ENCODE measurements at places on chromosomes 7 and 10.
A peak's percentile ranks its signal among the peaks of the same experiment; 100 is the strongest.

DNA sequence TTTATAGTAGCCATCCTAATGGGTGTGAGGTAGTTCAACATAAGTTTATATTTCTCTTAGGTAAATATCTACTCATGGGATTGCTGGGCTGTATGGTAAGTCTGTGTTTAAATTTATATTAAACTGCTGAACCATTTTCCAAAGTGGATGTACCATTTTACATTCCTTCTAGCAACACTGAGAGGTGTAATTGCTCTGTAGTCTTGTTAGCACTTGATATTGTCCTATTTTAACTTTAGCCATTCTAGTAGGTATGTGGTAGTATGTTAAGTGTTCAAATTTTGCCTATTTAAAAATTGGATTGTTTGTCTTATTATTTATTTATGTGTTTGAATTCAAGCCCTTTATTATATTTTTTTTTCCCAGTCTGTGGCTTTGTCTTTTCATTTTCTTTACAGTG is 2.6 kb upstream of the HPS1 start:
- no peak for DNase-seq

- DNase-seq: no peak
These were observed 206.4 kb downstream of the TAX1BP1 start for GRCh38 chr7:27946351-27946750.

- DNase-seq: peak; percentile 29
These were observed 118.7 kb downstream of the C10orf105 start for GRCh38 chr10:71600849-71601248.

DNA sequence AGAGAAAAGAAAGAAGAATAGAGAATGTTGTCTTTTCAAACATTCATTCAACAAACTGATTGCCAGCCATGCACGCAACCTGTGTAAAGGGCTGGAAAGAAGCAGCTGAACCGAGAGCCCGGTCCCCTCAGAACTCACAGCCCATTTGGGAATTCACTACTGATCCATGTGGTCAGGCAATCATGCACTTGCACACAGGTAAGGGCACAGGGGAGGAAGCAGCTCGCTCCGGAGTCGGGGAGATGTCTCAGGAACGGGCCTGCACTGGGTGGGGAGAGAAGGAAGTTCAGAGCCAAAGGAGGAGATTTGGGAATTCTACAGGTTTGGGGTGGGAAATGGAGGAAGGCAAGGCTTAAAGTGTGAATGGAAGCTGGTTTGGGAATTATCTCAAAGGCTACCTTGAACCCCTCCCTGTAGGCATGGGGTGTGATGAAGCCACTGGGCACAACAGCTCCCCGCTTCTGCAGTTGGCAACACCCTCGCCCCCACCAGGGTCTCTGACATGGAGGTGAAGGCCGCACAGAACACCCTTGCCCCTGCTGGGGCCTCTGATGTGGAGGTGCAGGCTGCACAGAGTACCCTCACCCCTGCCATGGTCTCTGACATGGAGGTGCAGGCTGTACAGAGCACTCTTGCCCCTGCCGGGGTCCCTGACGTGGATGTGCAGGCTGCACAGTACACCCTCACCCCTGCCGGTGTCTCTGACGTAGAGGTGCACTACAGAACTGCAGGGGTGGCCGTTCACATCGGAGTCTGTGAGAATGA is 194.4 kb upstream of the RNF32 start:
- no peak for DNase-seq

GRCh38 chr7:142798451-142799436 is 28.0 kb downstream of the PRSS2 start:
- DNase-seq: peak; percentile 47

GRCh38 chr10:59079386-59080226 is 96.8 kb upstream of the PHYHIPL start:
- no peak for DNase-seq

DNA sequence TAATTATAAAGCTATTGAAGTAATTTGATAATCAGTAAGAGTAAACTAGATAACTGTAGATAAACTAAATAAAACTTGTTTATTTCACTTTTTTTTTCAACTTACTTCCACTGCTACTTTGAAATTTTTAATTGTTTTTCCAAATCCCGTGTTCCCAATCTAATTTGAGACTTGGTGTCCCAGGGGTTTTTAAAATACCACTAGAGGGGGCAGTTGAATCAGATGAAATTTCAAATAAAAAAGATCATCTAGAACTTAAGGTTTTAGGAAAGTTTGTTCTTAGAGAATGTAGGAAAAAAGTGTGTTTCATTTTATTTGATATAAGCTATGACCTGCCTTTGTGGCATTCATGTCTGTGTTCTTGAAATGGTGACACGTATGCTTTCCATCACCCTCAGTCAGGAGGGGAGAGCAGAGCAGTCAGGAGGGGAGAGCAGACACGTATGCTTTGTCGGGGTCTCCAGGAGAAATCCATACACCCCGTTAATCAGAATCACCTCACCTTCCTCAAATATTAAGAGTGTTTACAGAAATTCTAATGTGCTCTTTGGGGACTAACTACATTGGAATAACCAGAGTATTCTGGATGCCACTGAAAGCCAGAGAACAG is 49.9 kb downstream of the C10orf67 start:
- DNase-seq: peak; percentile 14

DNA sequence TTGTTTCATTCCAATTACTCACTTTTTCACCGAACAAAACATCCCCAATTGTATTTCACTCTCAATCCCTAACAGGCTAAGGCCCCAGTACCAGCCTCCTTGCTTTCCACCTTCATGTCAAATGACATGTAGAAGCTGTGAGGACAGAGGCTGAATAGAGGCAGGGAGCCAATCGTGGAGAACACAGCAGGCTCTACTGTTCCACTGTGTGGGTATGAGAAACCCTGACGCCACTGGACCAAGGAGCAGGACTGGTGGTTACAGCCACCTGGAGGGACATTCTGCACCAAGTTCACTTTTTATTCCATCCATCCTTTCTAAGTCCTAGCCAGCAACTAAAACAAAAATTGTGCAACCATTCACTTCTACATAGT is 502.8 kb downstream of the SORCS1 start:
- no peak for DNase-seq

DNA sequence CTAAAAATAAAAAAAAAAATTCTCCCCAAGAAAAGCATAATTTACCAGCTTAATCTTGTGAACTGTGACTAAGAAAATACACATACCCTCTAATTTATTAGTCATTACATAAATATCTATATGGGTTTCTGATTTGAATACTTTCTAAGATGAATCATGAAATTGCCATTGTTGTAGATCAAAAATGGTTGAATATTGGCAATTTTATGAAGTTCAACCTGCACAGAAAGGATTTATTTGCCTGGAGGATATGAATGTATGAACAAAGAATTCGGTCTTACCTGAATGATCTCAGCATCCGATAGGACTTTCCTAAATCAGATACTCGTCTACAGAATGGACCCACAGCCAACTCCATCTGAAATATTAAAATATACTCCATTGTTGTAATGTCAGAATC is 61.5 kb downstream of the HBP1 start:
- DNase-seq: no peak

- peak; percentile 37 for DNase-seq
These were observed 167.0 kb upstream of the PPP1R3A start for GRCh38 chr7:114085592-114086501.

- DNase-seq: no peak
These were observed 316.7 kb downstream of the OTUD1 start for GRCh38 chr10:23755556-23755955.

GRCh38 chr7:131173145-131173890 is 154.4 kb upstream of the MKLN1 start:
- DNase-seq: no peak

- no peak for DNase-seq
These were observed 123.7 kb downstream of the VIPR2 start for GRCh38 chr7:159020987-159021386.

DNA sequence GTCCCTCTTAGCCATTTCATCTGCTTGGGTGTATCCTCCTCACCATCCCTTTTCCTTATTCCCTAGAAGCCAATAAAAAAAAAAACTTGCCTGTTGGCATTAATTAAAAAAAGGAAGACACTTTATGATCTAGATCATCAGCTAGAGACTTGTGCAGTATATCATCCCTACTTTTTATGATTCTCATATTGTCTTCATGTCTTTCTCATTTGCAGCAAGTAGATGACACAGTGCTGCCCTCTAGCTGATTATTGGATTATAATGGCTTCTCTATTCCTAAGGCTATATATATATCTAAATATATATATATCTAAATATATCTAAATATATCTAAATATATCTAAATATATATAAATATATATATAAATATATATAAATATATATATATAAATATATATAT is 272.4 kb upstream of the LRGUK start:
- peak; percentile 33 for DNase-seq

DNA sequence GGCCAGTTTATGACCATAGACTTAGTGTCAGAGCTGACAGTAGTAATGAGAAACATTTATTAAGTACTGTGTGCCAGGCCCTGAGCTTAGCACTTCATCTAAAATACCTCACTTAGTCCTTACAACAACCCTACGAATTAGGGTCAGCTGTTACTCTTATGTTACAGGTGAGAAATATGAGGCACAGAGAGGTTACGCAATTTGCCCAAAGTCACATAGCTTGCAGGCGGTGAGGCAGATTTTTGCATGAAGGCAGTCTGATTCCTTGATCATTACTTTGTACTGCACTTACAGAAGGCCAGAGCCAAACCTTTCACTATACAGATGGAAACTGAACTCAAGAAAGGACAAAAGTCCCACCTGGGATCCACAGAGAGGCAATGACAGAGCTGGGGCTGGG is 10.2 kb downstream of the CDH23 start:
- no peak for DNase-seq

DNA sequence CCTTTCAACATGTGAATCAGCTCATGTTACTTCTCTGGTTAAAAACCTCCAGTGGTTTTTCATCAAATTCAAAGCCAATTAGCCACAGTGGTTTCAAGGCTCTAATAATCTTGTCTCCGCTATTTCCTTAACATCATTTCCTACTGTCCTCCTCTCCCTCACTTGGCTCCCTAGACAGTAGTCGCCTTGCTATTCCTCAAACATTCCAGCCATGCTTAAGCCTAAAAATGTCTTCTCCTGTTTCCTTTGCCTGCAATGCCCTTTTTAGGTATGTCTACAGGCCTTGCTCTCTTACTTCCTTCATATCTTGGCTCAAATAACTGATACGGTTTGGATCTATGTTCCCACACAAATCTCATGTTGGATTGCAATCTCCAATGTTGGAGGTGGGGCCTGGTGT is 779.4 kb upstream of the LRRN3 start:
- no peak for DNase-seq

DNA sequence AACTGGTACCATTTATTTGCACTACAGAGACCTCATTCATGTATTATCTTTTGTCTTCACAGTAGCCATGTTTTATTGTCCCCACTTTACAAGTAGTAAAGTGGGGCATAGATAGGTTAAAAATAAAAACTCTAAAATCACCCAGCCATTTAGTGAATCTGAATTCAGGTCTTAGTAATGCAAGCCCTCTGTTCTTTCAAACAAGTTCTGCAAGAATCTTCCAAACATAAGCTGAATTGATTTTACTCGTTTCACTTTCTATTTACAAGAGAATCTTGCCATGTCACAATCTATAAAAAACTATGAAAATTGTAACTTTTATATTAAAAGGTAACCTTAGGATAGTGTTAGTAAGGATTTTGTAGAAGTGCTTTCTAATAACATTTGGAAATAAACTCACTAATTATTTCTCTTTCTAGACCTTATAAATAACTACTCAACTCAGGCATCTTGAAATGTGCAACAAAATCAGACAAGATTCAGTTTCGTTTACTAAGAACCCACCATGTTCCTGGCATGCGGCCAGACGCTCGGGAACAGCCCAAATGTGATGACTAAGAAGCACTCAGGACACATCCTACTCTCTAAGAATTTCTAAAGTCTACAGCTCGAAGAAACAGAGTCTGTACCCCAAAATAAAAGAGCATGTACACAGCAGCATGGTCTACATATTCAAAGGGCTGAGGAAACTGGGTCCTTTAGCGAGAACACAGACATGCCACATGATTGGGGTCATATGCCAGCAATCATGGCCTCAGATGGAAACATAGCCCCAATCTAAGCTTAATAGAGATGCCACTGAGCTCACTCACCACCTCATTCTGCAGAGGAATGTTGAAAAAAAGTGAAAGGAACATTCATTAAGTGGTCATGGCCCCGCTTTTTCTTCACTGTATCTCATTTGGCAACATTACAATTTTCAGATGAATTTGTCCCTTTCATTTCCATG is 167.6 kb downstream of the AMPH start:
- DNase-seq: peak; percentile 78

GRCh38 chr10:118562851-118563250 is 32.6 kb downstream of the PRLHR start:
- no peak for DNase-seq

- no peak for DNase-seq
These were observed 567.8 kb upstream of the NRG3 start for GRCh38 chr10:81306971-81307782.

GRCh38 chr7:112188257-112188656 is 17.9 kb downstream of the DOCK4 start:
- DNase-seq: no peak

DNA sequence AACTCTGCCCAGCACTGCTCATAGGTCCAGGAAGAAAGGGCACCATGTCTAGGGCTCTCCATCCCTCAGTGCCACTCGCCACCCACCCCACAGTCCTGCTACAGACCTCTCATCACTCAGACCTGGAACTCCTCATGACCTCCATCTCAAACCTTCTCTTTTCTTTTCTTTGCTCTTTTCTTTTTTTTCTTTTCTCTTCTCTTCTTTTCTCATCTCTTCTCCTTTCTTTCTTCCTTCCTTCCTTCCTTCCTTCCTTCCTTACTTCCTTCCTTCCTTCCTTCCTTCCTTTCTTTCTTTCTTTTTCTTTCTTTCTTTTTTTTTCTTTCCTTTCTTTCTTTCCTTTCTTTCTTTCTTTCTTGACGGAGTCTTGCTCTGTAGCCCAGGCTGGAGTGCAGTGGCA is 122.2 kb downstream of the KLF6 start:
- DNase-seq: no peak

DNA sequence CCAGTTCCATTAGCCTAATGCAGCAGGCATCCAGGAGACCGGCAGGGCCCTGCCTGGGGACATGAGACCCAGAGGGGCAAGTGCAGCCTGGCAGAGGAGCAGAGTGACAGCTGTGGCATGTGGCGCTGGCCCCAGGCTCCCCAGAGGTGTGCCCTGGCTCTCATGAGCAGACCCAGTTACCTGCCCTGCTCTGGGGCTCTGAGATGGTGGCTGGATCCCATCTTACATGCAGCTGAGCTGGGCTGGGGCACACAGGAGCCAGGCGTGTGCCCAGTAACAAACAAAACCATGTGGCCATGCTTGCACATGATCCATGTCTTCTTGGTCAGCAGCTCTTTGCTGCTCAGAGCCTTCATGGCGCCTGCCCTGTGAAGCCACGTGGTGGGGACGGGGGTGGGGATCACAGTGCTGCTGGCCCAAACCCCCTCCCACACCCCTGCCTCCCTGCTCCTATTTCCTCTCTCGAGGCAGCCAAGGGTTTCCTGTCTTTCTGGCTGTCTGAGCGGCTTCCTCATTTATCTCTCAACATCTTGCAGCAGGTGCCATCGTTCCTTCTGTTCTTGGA is 40.3 kb upstream of the GTF2I start:
- DNase-seq: no peak

- DNase-seq: no peak
These were observed 39.9 kb downstream of the PLEKHA8 start for GRCh38 chr7:30068117-30068516.

GRCh38 chr10:100723770-100724530 is 21.4 kb upstream of the PAX2 start:
- no peak for DNase-seq

GRCh38 chr7:50684011-50684712 is 98.5 kb downstream of the GRB10 start:
- no peak for DNase-seq

Measured in activated CD4-positive, alpha-beta T cell treated with anti-CD3 and anti-CD28 coated beads, Interleukin-2, amount 50 U/mL, for 16 hours (primary cell).